Right ventricle myocardium superior (tissue), 1 donor: ENCODE measurements at places on chromosomes 12 and 14. TPM values are rescaled to one million over a fixed set of nuclear protein-coding genes. Genes with fewer than 3 reads are reported as not detected.

DNA sequence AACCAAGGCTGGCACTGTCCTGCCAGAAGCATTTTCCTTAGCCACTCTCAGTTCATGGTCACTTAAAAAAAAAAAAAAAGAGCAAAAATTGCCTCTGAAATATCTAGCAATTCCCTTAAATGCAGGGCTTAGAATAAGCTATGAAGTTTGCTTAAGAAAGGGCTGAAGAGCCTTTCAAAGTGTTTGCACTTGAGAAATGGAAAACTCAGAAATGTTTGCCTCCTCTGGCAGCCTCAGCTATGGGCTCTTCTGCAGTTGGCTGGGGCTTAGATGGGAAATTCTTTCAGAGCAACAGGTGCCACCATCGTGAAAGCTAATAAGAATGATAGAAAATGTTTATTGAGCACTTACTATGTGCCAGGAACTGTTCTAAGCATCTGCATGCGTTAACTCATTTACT lies 48.5 kb upstream of the TSPAN11 start:
- DNase-seq, result no peak

GRCh38 chr14:29650554-29651269 lies 276.9 kb downstream of the PRKD1 start:
- DNase-seq, result no peak

The PDZRN4 gene
- total RNA-seq, result not detected

The PRH2 gene
- total RNA-seq, result not detected

GRCh38 chr14:30958555-30959407 lies 66.7 kb upstream of the AP4S1 start:
- no peak for DNase-seq

The ADCY6 gene
- total RNA-seq, result 52.1 TPM

The SLCO1B1 gene
- total RNA-seq, result not detected

- DNase-seq, result no peak
Observed at GRCh38 chr12:73798523-73798922, 739.1 kb upstream of the ATXN7L3B start.

The PPM1H gene
- total RNA-seq, result 6.5 TPM

The CCDC197 gene
- total RNA-seq, result 1.3 TPM

- no peak for DNase-seq
Observed at GRCh38 chr14:68181519-68182326, 362.1 kb downstream of the RAD51B start.

The DHRS2 gene
- not detected for total RNA-seq

The BMP4 gene
- 8.8 TPM for total RNA-seq

- DNase-seq, result no peak
Observed at GRCh38 chr12:51126297-51126696, 42.9 kb upstream of the CSRNP2 start.

The IGF1 gene
- 8.3 TPM for total RNA-seq

DNA sequence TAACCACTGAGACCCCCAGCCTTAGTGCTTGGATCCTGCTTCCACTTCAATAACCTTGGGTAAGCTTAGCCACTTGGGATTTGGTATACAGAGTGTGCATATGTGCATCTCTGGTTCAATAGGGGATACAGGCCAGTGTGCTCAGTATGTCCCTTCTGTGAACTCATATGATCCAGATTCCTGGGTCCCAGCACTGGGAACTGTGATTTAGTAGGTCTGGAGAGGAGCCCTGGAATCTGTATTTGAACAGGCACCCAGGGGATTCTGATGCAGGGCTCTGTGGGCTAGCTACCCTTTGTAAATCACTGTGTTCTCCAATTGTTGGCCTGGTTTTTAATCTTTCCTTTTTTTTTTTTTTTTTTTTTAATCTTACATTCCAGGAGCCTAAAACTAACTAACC lies 9.8 kb upstream of the RNU6-8 start:
- no peak for DNase-seq

The EML5 gene
- total RNA-seq, result 0.16 TPM

The SLC6A15 gene
- not detected for total RNA-seq

- no peak for DNase-seq
Observed at GRCh38 chr12:17588968-17589367, 501.0 kb downstream of the RERGL start.

DNA sequence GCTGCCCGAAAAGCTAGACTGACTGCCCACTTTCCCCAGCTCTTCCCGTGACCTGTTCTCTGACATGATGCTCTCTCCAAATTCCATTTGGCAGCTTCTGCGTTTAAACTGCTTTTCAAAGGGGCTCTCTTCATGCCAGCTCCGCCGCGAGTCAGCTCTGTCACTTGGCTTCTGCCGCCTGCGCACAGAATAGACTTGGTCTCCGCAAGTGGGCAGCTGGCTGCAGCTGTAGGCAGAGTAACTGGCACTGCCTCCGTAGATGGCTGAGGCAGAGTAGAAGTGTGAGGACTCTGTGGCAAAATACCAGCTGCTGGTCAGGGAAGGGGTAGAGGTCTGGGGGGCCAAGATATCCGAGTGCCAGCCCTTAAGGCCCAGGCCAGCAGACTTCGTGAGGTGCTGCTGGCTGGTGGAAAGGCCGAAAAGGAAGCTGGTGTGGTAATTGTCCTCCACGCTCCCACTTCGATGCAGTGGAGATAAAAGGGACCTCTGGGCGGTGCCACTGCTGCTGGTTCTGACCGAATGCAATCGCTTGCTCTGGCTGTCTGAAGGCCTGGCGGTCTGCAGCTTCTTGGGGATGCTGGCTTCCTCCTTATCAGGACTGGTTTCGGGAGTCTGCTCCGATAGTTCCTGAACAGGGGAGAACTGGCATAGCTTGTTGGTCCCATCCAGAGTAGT lies 85.7 kb downstream of the DUSP16 start:
- DNase-seq, result no peak

The SLC15A5 gene
- not detected for total RNA-seq

The AQP6 gene
- total RNA-seq, result not detected

DNA sequence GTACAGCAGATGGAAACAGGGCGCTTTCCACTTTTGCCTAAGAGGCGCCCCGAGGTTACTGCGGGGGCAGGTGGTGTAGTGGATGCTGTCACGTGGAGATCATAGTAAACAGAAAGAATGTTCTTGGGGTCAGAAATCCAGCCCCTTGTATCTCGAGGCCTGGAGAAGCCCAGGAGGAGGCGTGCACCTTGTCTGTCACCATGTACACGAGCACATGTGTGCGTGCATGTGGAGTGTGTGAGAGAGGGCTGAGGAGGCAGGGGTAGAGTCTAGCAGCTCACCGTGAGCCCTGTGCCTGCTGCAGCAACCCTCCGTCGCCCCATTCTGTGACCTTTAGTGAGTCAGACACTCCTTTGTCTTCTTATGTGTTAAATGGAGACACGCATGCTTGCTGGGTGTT lies 59.0 kb downstream of the CACNA1C start:
- no peak for DNase-seq

DNA sequence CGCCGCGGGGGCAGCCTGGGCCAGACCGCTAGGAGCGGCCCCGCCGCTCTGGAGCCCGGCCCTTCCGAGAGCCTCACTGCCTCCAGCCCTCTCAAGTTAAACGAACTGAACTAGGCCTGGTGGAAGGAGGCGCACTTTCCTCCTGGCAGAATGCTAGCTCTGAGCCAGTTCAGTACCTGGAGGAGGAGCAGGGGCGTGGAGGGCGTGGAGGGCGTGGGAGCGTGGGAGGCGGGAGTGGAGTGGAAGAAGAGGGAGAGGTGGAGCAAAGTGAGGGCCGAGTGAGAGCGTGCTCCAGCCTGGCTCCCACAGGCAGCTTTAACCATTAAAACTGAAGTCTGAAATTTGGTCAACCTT lies 5.3 kb downstream of the LTB4R start:
- no peak for DNase-seq

DNA sequence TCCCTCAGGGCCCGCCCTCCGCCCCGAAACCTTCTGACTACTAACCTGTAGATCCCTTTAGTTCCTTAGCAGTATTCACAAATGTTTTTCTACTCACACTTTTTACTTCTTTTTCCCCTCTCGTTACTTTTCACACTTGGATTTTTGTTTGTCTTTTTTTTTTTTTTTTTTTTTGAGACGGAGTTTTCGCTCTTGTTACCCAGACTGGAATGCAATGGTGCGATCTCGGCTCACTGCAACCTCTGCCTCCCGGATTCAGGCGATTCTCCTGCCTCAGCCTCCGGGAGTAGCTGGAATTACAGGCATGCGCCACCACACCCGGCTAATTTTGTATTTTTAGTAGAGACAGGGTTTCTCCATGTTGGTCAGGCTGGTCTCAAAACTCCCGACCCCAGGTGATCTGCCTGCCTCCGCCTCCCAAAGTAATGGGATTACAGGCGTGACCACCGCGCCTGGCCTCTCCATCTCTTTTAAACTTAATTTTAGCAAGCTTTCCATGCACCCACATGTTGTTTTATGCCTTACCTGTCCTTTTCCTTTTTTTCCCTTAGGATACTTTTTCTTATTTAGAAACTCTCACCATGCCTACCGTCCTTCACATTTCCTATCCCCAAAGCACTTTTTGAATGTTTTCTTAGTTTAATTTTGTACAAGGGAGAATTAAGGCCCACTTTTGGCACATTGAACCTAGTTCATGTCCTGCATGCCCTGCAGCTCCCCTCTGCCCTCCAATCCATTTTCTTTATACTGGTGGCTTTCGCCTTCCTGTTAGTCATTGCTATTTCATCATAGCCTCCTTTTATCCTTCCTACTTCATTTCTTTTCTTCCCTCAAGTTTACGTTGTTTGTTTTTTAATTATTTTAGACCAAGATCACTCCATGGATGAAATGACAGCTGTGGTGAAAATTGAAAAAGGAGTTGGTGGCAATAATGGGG lies 1.1 kb downstream of the SP1 start:
- peak; percentile 45 for DNase-seq

The TAS2R31 gene
- total RNA-seq, result 0.38 TPM

The APEX1 gene
- total RNA-seq, result 69.2 TPM
